Mucosa of descending colon (tissue), 3 donors: ENCODE measurements at places on chromosomes 1 and 21.

- no peak for DNase-seq
Observed at GRCh38 chr1:21648352-21648730, 20.8 kb downstream of the RAP1GAP start.

DNA sequence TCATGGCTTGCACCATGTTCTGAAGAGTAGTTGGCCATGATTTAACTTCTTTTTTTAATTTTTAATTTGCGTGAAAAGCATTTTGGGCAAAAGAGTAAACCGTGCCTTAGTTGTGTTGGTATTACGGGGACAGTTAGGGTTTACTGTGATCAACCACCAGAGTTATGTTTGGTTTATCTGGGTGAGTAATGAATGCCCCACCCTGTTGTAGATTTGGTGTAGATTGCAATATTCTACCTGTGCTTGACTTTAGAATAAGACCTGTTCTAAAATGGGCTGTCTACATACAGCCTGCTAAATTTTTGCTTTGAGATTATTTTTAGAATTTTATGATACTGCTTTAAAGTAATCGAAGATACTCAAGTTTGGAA is 1.4 kb downstream of the USP25 start:
- no peak for DNase-seq

- no peak for DNase-seq
Observed at GRCh38 chr1:204344665-204345355, 14.9 kb downstream of the PLEKHA6 start.

GRCh38 chr1:192876633-192877032 is 67.8 kb downstream of the RGS2 start:
- DNase-seq: no peak

DNA sequence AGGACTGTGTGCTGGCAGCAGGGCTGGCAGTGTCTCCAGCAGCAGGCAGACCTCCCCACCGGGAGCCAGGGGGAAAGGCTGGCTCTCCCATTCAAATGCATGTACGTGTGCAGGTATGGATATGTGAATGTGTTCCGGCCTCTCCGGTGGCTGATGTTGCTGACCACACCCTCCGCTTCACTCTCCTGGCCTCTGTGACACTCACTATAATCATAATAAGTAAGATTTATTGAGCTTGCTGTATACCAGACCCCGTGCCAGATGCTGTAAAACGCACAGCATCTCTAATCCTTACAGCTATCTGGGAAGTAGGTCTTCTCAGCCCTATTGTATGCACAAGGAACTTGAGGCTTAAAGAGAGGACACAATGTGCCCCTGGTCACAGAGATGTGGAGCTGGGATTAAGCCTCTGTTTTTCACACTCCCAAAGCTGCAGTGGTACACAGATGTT is 20.5 kb upstream of the ARTN start:
- peak; percentile 71 for DNase-seq

- no peak for DNase-seq
Observed at GRCh38 chr1:109527846-109528695, 11.6 kb upstream of the GPR61 start.

GRCh38 chr1:169844941-169845608 is 48.6 kb downstream of the SCYL3 start:
- no peak for DNase-seq

DNA sequence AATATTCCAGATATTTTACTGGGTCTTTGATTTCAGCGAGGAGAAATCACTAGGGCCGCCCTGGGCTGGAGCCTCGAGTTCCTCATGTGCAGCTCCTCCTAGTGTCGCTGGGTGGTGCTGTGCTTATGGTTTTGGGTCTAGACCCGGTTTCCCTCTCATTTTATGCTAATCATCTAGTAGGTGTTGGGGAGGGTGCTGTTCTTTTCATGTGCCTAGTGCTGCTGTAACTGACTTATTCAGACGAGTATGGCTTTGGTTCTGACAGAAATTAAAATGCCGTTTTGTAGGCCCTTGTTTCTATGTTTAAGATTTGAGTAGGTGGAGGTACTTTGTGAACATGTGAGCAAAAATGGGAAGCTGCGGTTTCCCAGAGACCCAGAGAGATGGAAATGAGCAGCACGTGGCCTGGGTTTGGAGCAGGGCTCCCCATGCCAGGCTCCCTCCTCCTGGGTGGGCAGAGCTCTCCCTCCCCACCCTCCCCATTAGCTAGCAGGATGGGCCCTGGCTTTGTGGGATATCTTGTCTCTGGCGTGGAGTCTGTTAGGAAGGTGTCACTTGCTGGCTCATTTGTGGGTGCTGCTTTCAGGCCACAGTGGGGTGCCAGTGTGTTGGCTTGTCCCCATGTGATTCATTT is 74.0 kb upstream of the GPR88 start:
- DNase-seq: peak; percentile 37

- no peak for DNase-seq
Observed at GRCh38 chr1:222886878-222887351, 72.1 kb downstream of the DISP1 start.

GRCh38 chr1:20982316-20982715 is 194.4 kb downstream of the EIF4G3 start:
- DNase-seq: no peak

DNA sequence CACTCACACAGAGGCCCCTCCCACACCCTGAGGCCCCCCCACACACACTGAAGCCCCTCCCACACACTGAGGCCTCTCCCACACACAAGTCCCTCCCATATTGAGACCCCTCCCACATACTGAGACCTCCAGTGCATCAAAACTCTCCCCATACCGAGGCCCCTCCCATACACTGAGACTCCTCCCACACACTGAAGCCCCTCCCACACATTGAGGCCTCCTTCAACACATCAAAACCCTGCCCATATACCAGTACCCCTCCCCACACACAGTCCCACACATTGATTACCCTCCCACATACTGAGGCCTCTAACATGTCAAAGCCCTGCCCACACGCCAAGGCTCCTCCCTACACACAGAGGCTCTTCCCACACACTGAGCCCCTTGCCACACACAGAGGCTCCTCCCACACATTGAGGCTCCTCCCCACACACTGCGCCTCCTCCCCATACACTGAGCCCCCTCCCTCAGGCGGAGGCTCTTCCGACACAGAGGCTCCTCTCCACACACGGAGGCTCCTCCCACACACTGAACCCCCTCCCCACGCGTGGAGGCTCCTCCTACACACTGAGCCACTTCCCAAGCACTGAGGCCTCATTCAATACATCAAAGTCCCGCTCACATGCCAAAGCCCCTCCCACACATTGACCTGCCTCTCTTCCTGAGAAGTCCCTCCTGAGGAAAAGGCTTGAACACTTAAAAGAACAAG is 392.3 kb downstream of the CAMTA1 start:
- no peak for DNase-seq
